ENCODE measurements at places on chromosomes 6 and 20.

- no peak for DNase-seq
Observed at GRCh38 chr6:52635049-52635577, 35.8 kb upstream of the TMEM14A start.

DNA sequence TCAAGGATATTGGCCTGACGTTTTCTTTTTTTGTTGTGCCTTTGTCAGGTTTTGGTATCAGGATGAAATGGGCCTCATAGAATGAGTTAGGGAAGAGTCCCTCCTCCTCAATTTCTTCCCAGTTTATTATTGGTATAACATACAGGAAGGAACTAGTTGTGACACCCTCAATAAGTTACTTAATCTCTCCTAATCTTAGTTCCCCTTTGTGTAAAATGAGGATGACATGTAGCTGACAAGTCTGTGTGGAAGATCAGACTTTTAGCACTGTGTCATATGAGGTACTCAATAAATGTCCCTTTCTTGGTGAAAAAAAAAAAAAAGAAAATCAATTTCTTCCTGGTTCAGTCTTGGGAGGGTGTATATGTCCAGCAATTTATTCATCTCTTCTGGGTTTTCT is 155.8 kb downstream of the PDE7B start:
- DNase-seq = no peak

- DNase-seq = no peak
Observed at GRCh38 chr6:140043357-140043756, 668.9 kb upstream of the CITED2 start.

DNA sequence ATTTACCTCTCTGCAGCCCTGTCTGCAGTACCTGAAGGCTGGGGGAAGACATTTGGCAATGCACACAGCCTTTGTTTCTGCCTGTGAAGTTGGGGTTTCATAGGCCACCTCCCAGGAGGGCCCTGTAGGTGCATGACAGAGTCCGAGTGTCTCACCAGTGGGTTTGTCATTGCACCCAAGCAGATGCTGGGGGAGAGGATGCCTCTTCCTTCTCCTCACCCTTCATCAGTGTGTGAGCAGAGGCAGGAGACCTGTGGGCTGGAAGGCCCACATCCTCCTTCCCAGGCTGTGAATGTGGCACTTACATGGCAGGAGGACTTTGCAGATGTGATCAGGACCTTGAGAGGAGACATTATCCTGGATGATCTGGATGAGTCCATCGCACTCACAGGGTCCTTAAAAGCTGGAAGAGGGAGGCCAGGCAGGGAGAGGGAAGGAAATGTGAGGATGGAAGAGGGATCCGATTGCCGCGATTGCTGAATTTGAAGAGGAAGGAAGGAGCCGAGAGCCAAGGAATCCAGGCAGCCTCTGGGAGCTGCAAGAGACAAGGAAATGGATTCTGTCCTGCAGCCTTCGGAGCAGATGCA is 30.4 kb downstream of the SYNJ2 start:
- no peak for DNase-seq

GRCh38 chr20:9322661-9323060 is 191.7 kb upstream of the LAMP5 start:
- no peak for DNase-seq

GRCh38 chr6:150392452-150393220 is 23.8 kb downstream of the IYD start:
- DNase-seq = no peak

DNA sequence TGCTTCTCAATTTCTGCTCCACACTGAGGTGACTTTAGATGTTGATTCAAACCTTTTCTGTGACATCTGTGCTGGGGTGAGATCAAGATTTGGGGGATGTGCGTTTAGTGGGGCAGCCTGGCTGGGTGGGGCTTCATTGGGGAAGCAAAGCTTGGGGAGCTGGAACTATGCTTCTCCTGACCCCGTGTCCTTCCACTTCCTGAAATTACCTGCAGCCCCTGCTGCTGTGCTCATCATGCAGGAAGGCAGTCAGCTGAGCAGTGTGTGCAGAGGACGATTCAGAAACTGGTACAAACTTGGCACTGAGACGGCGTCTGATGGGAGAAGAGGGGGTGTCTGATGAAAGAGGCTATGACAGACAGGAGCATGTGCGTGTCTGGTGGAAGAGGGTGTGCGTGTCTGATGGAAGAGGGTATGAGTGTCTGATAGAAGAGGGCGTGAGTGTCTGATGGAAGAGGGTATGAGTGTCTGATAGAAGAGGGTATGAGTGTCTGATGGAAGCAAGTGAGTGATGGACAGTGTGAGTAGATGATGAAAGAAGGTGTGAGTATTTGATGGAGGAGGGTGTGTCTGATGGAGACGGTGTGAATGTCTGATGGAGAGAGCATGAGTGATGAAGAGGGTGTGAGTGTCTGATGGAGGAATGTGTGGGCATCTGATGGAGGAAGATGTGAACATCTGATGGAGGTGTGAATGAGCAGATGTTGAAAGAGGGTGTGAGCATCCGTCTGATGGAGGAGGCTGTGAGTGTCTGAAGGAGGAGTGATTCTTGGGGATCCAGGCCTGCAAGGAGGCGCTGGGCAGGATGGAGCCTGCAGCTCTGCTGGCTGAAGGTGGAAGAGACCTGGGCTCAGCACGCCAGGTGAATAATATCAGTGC is 103.4 kb downstream of the SYCP2 start:
- peak; percentile 40 for DNase-seq

DNA sequence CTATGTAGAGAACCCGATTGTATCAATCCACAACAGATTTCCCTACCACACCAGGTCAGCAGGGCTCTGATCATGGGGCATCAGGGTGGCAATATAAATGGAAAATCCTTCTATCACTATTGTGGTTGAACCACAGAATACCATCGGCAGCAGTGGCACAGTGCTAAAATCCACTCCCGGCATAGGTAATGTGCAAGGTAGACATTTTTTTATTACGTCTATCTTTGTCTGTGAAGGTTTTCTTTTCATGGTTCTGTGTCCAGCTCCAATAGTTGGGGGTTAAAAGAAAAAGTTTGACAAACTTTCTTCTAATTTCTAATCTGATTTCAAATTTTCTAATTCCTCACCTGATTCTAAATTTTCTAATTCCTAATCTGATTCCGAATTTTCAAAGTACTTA is 302.7 kb upstream of the PREP start:
- no peak for DNase-seq

DNA sequence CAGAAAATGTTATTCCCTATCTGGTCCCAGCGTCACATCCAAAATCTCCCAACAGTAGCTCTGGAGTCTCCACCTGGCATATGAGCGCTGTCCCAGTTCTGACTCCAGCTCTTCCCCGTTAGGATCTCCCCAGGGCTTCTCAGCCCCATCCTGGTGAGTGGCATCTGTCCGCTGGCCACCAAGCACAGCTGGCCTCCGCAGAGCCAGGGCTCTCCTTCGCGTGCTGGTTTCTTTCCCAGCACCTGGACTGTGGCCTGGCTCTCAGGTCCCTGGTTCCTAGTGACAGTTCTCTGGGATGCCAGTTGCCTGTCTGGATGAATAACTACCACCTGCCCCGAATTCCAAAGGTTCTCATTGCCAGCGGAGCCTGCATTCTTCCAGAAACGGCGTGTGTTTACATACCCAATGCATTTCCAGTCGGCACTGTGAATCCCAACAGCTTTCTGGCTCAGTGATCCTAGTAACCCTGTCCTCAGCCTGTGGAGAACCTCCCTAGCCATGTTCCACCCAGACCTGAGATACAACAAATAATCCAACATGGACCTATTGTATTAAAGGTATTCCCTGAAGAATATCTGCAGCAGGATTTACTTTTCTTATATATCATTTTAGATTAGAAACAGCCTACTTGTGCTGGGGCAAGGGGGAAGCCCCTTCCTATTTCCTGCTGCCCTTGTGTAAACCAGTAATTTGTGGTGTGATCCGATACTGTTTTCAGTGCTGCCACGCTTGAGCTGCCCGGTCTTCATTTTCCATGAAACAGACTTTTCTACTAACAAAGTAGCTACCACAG is 69.9 kb upstream of the PDE10A start:
- DNase-seq = no peak

GRCh38 chr6:38148606-38149005 is 329.1 kb downstream of the ZFAND3 start:
- DNase-seq = no peak

DNA sequence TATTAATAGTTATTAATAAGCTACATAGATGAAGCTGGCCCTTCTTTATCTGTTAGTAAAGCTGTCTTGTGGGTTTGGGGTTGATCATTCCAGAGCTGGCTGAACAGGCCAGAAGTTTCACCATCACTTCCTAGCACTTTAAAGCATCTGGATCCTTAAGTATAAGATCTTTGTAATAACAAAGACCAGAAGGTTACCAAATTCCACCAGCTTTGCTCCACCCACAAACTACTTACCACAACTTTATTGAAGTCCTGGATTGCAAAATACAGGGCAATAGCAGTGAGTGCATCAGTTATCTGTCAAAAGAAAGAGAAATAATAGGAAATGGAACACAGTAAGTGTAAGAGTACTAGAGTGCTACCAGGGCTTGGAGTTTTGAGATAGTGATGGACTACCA is 33.0 kb downstream of the PIGU start:
- DNase-seq = no peak

- DNase-seq = peak; percentile 47
Observed at GRCh38 chr20:25008388-25009217, 16.1 kb upstream of the APMAP start.

- DNase-seq = no peak
Observed at GRCh38 chr20:40111282-40111681, 577.8 kb downstream of the MAFB start.

DNA sequence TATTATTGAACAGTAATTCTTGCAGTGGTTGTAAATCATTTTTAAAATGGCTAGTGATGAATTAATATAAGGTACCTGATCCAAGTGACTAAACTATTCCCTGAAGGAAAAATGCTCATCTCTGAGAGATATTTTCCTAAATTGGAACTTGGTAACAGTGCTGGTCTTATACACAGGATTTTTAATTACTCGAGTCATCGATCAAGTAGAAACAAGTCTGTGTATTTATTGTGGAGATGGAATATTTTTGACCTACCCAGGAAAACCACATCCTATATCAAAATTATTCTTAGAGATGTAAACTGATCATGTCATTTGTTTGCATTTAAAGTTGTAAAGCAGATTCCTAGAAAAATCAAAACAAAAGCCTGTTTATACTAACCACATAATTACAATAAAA is 166.9 kb downstream of the MOXD1 start:
- DNase-seq = no peak

- DNase-seq = no peak
Observed at GRCh38 chr20:17012546-17013226, 214.2 kb upstream of the PCSK2 start.
